GOT3 (cell line): ENCODE measurements at places on chromosomes 1 and 21.

DNA sequence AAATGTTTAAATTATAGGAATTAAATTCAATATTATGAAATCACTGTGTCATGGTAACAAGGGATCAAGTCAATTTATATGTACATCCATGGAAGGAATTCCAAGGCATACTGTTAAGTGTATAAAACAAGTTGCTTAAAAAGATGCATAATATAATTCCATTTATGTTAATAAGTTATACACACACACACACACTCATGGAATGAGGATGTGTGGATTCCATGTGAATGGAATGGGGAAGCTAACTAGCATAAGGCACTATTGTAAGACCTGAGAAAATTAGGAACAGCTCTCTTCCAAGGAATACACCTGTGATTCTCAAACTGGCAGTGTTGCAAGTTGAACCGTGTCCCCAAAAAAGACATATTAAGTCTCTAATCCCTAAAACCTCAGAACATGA lies 17.6 kb upstream of the TRAF3IP3 start:
- no peak for DNase-seq

- DNase-seq: no peak
These were observed 164.2 kb downstream of the HIVEP3 start for GRCh38 chr1:41754540-41754939.

DNA sequence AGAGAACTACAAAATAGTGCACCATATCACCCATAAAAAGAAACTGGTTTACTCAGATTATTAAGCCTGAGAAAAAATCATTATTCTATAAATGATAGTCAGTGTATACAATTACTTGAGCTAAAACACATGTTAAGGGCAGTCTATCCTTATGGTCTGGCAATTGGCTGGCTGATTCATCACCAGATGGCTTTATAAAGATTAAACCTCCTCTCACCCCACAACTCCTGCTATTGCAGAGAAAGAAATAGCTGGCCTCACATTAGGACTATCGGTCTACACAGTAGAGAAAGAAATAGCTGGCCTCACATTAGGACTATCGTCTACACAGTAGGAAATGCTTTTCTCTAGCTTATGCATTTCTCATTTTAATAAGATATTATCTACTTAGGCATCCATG lies 21.2 kb downstream of the CEP170 start:
- DNase-seq: no peak

DNA sequence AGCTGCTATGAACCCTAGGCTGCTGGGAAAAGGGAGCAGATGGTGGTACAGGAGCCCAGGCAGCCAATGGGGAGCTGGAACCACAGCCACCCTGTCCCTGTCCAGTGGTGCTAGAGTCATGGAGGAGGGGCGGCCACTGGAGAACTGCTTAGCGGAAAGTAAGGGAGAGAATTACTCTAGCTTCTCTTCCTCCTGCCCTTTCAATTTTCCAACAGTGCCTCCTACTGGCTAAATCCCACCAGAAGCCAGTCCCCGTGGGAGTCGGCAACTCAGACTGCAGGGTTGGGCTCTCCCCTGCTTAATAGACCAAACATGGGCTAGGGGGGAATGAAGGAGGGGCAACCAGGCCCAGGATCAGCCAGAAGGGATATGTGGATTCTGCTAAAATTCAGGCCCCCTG lies 154.5 kb downstream of the ACTL8 start:
- no peak for DNase-seq

DNA sequence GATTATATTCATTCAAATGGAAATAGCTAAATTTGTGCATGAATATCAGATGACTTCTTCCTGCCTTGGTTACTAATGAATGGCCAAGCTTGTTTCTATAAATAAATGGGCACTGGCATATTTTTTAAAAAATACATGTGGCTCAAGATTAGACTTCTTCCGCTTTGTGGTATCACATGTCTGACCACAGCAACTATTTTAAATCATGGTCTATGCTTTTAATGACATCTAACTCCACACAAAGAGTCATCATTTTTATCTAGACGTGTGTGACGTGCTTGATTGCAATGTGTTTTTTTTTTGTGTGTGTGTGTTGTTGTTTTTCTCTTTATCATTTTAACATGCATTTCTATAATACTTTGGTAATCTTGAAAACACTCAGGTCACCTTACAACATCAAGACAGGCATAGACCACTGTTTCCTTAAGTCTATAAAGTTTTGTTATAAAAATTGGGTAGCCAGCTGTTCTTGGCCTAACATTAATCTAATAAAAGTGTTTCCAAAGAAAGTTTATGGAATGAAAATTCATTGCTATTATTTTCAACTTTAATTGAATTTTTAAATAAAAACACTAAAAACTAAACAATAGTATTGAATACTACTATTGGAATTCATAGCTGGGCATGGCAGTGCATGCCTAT lies 29.5 kb downstream of the RGS1 start:
- DNase-seq: no peak

DNA sequence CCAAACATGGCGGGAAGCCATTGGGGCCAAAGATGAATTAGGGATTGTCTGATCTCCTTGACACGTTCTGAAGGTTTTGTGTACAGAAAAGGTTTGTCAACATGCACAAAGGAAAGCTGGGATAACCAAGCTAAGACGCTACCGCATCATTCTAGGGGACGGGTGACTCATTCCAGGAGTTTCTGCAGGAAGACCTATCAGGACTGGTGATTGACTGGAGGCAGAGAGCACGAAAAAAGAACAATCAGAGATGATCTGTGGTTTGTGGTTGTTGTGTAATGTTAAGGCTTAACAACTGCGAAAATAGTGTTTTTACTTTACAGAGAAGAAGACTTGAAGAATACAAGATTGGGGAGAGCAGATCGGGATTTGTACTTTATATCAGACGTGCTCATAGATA lies 22.2 kb upstream of the ERG start:
- DNase-seq: no peak

DNA sequence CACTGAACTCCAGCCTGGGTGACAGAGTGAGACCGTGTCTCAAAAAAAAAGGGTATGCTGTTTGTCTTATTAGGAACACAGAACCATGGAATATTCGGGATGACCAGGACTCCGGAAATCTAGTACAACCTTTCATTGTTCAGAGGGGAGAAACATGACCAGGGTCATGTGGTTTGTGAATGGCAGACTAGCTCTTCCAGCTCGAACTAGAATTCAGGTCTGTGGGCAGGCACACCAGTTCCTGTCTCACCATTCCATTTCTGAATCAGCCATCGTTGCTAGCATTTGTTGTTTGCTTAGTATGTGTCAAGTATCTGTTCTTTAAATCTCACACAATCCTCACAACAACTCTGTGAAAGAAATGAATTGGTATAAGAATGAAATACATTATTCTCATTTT lies 50.9 kb downstream of the MDM4 start:
- DNase-seq: no peak

DNA sequence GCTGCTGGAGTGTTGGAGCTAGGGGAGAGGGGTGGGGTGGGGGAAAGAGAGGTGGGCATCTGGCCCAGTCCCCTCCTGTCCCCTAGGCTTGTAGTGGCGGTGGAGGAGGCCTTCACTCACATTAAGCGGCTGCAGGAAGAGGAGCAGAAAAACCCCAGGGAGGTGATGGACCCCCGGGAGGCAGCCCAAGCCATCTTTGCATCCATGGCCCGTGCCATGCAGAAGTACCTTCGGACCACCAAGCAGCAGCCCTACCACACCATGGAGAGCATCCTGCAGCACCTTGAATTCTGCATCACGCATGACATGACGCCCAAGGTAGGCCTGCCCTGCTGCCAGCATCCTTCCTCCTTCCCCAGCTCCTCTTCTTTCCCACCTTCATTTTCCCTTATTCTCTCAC lies 23.6 kb downstream of the VANGL2 start:
- no peak for DNase-seq

DNA sequence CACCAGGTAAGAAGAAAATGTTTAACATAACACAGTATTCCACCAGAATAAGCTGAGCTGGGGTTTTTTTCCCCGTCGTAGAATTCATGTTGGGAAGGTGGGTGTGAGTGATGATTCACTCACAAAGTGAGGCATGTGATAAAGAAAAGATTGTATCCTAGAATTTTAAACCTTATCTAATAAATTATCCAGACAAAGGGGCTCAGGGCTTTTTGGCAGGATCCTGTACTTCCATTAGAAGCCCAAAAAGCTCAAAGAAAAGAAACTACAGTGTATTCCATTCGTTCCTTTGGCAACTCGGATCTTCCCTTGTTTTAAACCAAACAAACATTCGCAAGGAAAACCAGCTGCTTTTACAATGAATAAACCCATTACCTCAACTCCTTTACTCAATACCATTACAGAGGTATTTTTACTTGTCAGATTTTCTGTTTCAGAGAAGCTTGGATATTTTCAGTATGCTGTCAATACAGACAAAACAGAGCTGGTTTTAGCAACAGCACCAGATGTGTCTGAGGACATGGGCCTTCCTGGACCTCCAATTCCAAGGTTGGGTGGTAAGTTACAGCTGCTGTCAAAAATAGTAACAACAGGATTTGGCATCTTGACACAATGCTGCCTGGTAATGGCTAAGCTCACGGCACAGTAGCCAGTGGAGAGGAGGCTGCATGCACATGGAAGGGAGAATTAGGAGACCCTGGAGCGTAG lies 159.9 kb upstream of the RUNX1 start:
- no peak for DNase-seq

GRCh38 chr1:171217658-171218443 lies 30.4 kb upstream of the FMO1 start:
- DNase-seq: no peak

DNA sequence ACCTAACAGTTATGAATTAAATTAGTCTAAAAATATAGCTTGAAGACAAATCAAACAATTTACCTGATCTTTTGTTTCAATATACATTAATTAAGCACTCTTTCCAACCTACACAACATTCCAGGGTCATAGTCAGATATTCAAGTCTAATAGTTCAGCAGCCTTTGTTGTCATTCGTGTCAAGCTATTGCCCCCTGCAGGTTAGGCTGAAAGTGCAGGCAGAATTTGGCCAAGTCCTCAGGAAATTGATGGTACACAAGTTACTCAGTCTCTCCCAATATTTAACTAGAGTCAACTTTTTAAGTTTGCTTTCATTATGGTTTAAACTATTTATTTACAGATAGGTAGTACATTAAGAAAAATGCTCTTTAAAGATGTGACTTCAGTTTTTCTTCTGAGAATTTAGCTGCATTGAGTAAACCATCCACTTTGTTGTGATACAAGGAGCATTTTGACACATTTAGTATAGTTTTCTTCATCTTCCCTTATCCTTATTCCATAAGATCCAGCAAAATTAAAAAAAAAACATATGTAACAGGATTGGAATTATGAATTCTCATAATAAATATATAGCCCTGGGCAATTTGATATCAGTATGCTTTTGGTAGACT lies 130.3 kb upstream of the DPYD start:
- no peak for DNase-seq

DNA sequence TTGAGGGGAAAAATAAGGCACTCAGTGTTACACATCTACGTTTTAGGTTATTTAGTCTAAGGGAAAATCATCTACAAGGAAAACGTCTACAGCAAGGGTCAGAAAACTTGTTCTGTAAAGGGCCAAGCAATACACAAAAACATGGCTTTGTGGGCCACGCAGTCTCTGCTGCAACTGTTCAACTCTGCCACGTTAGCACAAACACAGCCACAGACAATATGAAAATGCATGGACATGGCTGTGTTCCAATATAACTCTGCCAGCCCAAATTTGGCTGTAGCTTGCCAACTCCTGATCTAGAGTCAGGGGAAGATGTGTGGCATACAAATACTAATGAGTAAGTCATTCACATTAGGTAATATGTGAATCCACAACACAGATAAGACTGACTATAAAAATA lies 40.7 kb downstream of the COA6 start:
- no peak for DNase-seq

DNA sequence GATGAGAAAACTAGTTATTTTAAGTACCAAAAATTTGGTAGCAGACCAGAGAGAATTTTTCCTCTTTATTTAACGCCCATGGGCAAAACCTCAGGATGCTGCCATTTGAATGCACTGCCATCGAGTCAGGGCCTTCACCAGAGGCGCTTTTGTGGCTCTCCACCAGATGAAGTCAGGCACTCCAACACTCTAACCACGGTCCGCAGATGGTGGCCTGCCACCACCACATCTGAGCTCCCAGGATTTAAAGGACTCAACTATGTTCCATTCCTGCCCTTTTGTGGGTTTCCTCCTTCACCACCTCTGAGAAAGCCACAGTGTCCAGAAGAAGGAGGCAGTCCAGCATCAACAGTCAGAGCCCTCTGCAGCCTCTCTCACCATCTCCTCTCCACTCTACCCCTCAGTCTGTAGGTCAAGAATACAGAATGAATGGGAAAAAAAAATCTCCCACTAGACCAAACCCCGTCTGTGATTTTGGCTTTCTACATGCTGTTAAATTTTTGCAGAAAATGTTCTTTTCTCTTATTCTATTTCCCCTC lies 647.4 kb downstream of the USP25 start:
- DNase-seq: no peak

DNA sequence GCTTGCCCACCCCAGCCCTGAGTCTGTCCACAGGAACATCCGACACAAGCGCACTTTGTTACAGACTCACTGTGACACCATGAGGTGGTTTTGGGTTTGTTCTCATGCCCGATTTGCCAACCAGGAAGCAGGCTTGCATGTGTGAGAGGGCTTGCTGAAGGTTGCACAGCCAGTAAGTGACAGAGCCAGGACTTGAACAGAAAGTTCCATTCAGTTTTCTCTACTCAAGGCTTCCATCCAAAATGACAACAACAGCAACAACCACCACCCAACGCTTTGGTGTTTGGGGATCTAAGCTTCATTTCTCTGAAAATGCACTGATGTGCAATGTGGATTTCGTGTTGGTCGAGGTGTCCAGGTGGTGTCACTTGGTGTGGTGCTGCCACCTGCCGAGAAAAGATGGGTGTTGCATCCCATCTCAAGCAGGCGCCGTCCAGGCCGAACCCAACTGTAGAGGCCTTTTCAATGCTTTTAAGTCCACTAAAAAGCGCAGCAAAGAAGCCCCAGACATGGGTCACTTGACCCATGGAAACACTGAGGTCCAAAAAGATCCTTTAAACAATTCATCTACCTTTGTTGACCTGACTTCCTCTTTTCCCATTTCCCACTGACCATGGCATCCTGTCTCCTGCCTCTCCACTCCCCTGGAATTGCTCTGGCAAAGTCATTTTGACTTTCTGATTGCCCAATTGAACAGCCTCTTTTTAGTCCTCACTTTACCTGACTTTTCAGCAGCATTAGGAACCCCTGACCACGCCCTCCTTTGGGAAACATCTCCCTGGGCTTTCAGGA lies 12.2 kb downstream of the CITED4 start:
- no peak for DNase-seq

DNA sequence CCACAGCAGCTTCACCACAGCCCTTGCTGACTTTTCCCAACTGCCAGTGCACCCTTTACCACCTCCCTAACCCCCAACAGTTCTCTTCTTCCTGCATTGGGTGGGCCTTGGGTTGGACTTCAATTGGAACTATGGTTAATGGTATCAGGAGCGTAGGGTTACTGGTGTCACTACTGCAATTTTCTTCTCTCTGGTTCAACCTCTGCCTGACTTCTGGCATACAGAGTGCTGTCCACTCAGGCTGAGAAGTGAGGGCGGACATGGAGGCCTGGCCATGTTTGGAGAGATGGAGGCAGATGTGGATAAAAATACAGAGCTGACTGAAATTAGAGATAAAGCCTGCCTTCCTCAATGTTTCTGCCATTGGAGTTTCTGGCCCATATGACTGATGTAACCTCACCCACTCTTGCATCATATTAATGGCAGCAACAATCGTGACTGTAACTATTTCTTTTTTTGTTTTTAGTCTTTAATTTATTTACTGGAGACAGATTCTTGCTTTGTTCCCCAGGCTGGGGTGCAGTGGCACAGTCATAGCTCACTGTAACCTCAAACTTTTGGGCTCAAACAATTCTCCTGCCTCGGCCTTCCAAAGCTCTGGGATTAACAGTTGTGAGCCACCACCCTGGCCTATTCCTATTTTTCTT lies 87.8 kb downstream of the NAV1 start:
- no peak for DNase-seq

GRCh38 chr1:29309075-29309474 lies 72.8 kb downstream of the PTPRU start:
- no peak for DNase-seq
